ENCODE measurements at places on chromosomes 12 and 14.

- DNase-seq, result no peak
These were observed 14.0 kb upstream of the TRPV4 start for GRCh38 chr12:109847142-109847735.

DNA sequence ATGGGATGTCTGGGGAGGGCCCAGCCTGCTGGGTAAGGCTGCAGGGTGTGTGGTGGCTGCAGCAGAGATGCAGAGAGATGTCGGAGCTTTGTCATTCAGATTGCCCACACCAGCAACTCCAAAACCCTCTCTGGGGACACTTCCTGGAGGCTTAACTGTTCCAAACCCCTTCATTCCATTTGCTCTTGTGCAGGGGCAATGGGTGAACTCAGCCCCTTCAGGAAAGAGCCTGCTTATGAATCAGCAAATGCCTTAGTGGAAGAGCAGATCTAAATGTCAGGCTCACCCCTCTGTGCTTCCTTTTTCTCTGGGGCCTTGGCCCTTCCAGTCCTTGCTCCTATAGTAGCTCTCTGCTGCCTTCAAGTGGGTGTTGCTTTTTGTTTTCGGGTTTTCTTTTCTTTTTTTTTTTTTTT is 36.7 kb upstream of the GPATCH2L start:
- DNase-seq, result no peak

- no peak for DNase-seq
These were observed 27.1 kb downstream of the BMAL2 start for GRCh38 chr12:27359578-27360340.

- DNase-seq, result no peak
These were observed 70.6 kb downstream of the KCNK10 start for GRCh38 chr14:88252498-88252897.

GRCh38 chr14:82182646-82183045 is 649.0 kb upstream of the SEL1L start:
- DNase-seq, result no peak

DNA sequence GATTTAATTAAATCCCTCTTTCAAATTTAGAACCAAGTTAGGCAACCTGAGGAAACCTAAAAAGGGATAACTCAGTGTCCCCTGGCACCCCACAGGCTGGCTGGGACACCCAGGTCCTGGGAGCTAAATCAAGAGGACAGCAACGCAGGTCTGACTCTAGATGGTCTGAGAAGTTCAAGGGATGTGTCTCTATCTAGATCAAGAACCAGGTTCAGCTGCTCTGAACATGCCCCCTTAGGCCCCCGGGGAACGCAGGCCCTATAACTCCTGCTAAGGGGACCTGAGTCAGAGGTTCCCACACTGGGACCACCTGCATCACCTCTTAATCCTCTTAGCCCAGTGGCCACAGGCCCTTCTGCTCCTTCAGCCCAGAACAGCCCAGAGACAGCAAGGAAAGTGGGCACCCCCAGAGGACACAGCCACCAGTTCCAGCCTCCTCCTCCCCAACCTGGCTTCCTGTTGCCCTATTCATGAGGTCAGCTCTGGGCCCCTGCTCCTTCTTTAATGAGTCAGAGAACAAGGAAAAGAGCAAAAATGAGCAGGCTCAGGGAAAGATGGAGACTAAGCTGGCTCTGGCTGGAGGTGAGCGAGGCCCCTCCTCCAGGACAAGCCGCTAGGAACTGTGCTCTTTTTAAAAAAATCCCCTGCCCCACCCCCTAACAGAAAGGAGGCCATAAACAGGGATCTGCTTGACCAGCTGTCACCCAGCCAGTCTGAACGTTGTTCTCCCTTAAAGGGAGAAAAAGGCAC is 10.8 kb downstream of the PITPNM2 start:
- DNase-seq, result no peak

Measured in activated T-cell treated with anti-CD3 and anti-CD28 coated beads, Interleukin-2, amount 50 U/mL, for 1 hour (primary cell).